HT1080 (cell line): ENCODE measurements at places on chromosomes 7 and 10.

DNA sequence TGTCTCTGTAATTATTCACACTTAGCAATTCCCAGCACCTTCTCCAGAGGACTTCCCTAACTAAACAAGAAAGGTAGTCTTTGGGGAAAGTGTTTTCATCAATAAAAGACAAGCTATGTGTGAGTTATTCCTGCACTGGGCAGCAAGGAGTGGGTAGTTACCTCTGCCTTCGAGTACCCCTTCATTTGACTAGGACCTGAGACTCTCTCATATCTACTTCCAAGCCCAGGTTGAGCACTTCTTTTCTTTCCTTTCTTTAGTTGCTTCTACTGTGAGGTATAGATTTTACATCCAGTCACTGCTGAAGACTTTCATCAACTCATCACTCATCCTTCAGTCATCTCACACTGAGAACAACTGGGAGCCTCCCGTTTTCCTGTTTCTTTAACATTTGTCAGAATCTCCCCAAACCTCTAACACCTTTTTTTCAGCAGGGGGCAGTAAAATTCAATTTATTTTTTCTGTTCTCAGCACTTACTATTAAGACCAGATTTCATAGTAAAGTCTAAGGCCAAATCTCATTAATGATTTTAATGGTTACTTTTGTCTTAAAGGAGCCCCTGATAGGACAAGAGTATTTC lies 80.1 kb upstream of the PRSS1 start:
- peak; percentile 65 for DNase-seq

- no peak for DNase-seq
Observed at GRCh38 chr10:35228058-35228457, 101.4 kb downstream of the CREM start.

- DNase-seq, result peak; percentile 56
Observed at GRCh38 chr7:114901771-114902170, 20.1 kb upstream of the MDFIC start.

DNA sequence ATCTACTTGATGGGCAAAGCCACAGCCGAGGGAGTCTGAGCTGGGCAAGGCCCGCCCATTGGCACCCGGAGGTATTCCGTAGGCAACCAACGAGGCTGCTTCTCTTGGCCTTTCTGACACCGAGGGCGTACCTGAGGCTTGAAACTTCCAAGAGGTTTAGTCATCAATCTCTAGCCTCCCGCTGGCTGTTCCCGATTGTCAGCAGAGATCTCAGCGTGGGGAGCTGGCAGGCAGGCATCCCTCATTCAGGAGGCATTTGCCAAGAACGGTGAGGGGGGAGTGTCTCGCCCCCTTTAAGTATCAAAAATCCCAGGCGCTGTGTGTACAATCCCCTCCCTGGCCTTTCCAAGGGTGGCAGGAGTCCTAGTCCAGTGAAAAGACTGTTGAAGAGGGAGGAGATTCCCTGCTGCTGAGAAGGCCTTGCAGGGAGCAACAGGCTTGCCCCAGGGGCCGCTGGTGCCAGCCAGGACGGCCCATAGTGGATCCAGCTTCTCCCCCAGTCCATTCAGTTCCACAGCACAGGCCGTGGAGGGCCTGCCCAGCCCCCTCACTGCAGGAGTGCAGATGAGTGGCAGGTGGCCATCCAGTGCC lies 39.7 kb downstream of the OAT start:
- peak; percentile 34 for DNase-seq

GRCh38 chr7:106681815-106682495 lies 21.0 kb upstream of the CCDC71L start:
- peak; percentile 68 for DNase-seq
